Ascending aorta (tissue), 2 donors: ENCODE measurements at places on chromosomes 1 and 21. TPM values are rescaled to one million over a fixed set of nuclear protein-coding genes. Genes with fewer than 3 reads are reported as not detected.

GRCh38 chr1:240029418-240029817 lies 62.3 kb upstream of the FMN2 start:
- no peak for DNase-seq

- no peak for DNase-seq
Measured at GRCh38 chr1:40564506-40564905, 33.1 kb downstream of the ZNF684 start.

GRCh38 chr21:45074818-45075595 lies 627 bp downstream of the ADARB1 start:
- DNase-seq, result no peak

GRCh38 chr1:23555986-23556634 lies 3.2 kb downstream of the ID3 start:
- DNase-seq, result no peak

- DNase-seq, result peak; percentile 63
Measured at GRCh38 chr1:93676427-93676826, 5.2 kb downstream of the BCAR3 start.

DNA sequence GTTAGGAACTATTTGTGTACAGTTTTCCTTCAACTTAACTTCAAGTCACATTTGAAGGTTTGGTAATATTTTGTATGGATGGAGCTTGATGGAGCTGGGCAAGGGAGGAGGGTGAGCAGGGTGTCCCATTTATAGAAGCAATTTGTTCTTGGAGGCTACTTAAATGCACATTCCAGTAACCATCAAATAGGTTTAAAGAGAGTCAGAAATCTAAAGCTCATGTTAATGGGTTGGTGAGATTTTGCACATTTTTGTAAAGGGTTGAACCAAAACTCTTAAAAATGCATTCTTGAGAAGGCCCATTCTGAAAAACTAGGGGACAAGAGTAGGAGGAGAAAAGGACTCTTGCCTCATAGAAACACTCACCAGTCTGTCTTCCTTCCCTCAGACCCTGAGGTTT lies 10.1 kb downstream of the FNDC5 start:
- DNase-seq, result no peak

DNA sequence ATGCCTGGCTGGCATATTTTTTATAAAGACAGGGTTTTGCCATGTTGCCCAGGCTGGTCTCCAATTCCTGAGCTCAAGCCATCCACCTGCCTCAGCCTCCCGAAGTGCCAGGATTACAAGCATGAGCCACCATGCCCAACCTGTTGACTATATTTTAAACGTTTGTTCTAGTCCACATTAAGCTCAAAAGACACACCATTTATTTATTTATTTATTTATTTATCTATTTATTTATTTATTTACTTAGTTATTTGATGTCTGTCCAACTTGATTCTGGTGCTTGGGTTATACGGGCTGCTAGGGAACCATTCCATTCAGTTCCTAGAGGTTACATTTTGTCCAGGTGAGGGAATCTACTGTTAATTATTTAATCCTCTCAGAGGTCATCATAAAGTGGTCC lies 98.1 kb upstream of the ADGRL4 start:
- no peak for DNase-seq

The GPA33 gene
- total RNA-seq, result not detected

- no peak for DNase-seq
Measured at GRCh38 chr1:53662951-53663350, 76.0 kb downstream of the GLIS1 start.

- DNase-seq, result no peak
Measured at GRCh38 chr1:221760911-221761310, 19.0 kb upstream of the DUSP10 start.

GRCh38 chr1:119784191-119784781 lies 15.6 kb upstream of the HMGCS2 start:
- peak; percentile 70 for DNase-seq

- DNase-seq, result no peak
Measured at GRCh38 chr1:12625276-12625675, 7.3 kb upstream of the DHRS3 start.
